ENCODE measurements at places on chromosomes 6 and 20.

DNA sequence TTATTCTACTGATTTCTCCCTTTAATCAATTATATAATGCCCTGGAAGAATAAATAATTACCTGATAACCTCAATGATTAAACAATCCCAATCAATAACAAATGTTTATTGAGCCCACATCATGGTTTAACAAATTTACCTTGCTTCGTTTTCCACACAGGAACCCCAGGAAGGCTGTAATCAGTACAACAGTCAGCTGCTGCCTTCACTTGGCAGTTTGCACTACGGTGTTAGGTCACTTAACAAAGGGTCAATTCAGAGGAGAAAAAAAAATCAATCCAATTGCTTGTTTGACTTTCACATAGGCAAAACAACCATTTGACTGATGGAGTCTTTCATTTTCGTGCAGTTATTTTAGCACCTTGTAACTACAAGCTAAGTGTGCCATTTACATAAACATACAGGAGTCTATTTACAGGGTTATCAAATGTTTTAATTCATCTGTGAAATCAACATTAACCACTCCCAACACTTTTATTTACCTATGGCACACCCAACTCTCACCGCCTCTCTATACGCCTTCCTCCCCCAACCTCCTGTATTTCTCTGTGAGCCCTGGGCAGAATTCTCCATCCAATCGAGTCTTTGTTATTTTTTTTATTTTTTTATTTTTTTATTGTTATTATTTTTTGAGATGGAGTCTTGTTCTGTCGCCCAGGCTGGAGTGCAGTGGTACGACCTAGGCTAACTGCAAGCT, 140.4 kb upstream of the TAB2 start:
- no peak for DNase-seq

DNA sequence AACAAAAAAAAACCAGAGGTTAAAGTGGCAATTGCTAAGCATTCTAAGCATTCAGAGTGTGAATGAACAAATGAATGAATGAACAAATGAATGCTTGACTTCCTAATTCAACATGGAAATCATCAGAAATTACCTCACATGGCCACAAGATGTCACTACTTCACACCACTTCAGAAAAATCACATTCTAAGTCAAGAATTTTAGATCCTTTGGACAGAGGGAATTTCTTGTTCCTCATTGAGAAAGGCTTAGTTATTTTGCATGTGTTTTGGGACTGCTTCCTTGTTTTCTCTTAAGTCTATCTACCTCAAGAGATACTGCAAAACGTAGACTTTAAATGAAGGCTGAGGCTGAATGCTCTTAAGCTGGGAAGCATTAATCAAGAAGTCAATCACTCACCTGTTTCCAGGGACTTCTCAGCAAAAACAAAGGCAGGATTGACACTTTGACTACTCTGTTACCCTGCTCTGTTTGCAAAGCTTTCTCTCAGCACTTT, 120.2 kb downstream of the MBOAT1 start:
- DNase-seq: peak; percentile 70

- DNase-seq: no peak
Observed at GRCh38 chr6:15768999-15769398, 106.2 kb upstream of the DTNBP1 start.

DNA sequence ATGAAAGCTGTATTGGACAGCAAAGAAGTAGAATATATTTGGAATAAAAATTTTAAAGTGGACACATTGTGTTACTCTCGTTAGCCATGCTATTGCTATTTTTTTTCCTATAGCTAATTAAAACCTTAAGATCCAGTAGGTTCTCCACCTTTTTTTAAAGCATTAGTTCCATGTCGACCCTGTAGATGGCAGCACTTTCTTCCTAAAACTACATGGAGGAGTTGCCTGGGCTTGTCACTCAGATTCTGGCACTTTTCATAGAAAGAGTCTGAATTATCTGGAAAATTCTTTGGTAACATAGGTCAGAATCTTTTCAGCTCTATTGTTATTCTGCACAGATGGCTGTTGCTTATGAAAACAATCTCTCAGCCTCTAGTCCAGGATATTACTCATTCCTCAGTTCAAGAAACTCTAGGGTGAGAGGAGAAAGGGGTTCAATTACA, 42.0 kb upstream of the ESR1 start:
- peak; percentile 75 for DNase-seq

DNA sequence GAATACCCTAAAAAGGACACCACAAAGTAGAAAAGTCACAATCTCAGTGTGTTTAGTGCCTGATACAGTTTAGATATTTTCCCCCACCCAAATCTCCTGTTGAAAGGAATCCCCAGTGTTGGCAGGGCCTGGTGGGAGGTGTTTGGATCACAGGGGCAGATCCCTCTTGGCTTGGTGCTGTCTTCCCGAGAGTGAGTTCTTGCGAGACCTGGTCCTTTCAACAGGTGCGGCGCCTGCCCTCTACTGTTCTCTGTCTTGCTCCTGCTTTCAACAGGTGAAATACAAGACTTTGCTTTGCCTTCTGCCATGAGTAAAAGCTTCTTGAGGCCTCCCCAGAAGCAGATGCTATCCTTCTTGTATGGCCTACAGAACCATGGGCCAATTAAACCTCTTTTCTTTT, 534.3 kb upstream of the NRSN1 start:
- DNase-seq: no peak

GRCh38 chr20:50470264-50470858, 39.8 kb upstream of the PTPN1 start:
- DNase-seq: no peak

DNA sequence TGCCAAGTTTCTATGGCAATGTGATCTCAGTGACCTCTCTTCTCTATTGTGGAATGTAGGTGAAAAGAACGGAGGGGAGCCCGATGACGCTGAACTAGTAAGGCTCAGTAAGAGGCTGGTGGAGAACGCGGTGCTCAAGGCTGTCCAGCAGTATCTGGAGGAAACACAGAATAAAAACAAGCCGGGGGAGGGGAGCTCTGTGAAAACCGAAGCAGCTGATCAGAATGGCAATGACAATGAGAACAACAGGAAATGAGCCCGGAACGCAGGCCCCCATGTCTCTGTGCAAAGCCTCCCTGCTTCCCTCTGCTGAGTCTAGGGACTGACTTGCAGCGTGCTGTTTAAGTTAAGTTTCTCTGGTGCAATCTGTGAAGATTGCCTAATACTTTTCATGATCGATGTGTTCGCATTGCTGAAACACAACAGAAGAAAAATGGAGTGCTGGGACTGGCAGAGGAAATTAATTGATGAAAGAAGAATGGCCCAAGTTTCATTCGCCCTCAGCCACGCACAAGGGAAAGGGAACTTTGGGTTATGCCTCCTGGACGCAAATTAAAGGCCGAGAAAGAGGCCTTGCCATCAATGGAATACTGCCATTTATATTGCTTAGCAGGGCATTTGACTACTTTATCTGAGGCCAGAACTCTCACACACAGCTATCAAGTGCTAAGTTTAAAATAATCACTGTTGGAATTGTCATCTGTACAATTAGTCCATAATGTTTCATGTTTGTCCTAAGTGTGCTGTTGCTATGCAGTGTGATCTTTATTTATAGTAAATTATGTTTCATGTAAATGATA, 146.4 kb downstream of the AKAP7 start:
- no peak for DNase-seq

DNA sequence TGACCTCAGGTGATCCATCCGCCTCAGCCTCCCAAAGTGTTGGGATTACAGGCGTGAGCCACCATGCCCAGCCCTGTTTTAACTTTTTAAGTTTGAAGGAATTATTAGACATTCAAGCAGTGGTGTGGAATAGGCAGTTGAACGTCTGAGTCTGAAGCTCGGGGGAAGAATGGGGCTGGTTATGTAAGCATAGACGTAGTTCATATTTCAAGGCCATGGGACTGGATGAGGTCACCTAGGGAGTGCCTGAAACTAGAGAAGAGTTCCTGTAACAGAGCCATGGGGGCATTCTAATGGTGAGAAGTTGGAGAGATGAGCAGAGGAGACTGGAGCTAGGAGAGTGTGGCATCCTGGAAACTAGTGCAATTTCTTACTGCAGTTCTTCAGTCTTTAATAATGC, 6.4 kb downstream of the CDKAL1 start:
- DNase-seq: no peak

DNA sequence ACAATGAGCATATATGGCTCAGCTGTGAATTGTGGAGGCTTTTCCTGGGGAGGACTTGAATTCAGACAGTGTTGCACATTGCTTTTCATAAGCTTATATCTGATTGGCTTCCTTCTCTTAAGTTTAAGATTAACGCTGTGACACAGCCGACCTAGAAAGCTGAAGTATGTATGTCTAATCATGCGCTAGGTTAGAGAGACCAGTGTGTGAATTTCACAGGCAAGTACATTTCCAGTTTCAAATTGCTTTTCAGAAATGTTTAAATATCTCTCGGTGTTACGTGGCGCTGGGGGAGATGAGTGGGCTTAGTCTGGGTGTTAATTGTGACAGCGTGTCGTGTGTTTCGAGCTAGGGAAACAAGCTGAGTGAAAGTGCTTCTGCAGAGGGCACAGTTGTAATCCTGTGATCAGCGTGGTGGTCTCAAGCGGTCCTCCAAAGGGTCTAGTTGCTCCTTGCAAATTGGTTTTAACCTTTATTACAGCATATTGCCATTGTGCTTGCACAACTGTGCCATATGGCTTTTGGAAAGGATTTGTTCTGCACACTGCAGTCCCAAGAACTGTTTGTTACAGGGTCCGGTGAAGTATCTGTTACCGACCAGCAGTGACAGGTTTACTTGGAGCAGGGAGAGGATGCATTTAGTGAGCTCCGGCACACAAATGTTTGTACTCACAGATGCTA, 166.6 kb downstream of the SASH1 start:
- DNase-seq: peak; percentile 61

DNA sequence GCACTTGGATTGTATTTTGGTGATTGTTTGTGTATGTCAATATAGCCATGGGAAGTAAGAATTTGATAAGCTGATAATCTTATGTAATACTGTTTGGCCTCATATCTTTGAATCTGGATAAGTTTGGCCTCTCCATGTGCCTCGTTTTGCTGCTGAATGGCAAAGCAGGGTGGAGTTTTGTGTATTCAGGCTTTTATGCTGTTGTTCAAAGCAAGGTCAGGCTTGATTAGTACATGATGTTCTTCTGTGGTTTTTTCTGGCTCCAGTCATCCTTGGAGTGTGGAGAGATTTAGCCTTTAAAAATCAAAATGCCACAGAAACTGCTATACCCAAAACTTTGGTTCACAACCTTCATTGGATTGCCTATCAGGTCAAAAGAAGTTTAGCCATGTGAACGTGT, 728.9 kb upstream of the GJE1 start:
- DNase-seq: no peak

DNA sequence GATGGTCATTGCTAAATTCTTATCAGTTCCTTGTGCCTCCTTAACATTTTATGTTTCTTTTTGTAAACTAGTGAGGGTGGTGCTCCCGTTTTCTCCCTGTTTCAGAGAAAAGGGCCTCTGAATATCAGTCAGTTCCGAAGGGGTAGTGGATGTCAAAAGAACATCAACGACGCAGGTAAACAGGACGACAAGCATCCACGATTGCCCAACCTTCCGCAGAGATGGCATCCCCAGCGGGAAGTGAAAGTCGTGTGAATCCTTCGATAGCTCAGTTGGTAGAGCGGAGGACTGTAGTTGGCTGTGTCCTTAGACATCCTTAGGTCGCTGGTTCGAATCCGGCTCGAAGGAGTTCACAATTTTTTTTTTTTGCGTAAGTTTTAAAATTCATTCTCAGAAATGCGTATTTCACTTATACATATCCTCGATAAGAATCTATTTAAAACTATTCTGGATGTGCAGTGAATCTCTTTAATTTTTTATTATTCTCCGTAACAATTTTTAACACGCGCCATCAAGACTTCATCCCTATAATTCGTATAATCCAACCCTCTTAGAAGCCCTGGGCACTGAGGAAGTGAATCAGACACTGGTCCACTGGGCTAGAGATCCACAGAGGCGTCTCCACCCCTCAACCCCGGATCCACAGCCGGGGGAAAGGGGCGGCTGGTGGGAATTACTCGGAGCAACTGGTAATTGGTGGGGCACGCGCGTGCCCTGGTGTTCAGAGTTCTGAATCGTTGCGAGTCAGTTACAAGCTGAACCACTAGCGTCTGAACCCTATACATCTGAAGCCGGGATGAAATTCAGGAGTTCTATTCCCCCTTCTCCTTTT, 27.9 kb upstream of the ABT1 start:
- DNase-seq: peak; percentile 95

- no peak for DNase-seq
Observed at GRCh38 chr6:351011-351866, 40.3 kb upstream of the IRF4 start.

- DNase-seq: no peak
Observed at GRCh38 chr20:14561741-14562221, 224.4 kb upstream of the FLRT3 start.

GRCh38 chr6:40723967-40724366, 136.8 kb upstream of the LRFN2 start:
- DNase-seq: no peak

DNA sequence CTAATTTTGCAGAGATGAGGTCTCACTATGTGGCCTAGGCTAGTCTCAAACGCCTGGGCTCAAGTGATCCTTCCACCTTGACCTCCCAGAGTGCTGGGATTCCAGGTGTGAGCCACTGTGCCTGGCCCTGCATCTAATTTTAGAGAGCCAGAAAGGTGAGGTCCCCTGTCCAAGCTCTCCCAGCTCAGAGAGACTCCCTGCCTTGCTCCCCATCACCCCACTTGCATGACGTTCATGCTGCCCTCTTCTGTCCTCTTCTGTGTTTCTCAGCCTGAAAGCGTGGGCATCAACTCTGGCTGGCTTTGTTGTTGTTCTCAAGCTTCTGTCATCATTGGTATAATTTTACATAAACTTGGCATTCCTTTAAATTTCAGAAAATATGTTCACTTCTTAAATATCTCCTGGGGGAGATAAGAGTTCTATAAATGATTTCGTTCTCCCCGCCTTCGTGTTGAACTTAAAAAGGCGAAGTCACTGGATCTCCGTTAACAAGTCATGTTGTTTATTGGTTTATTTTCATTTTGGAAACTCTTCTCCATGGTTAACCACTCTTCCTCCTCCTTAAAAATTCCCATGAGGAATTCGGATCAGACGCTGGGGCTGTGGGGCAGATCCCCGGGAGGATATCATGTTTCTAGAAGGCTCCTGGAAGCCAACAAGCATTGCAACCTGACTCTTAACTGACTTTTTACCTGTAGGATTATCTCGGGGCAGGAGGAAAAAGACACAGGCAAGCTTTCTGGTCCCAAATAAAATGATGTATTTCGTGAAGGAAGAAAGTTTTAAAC, 13.2 kb upstream of the PARD6B start:
- no peak for DNase-seq

GRCh38 chr6:6543181-6543879, 45.2 kb upstream of the LY86 start:
- DNase-seq: no peak

- no peak for DNase-seq
Observed at GRCh38 chr6:44820321-44820720, 432.8 kb downstream of the CDC5L start.

GRCh38 chr6:154592199-154592860, 81.8 kb upstream of the CNKSR3 start:
- DNase-seq: peak; percentile 15

GRCh38 chr6:160238278-160238711, 20.3 kb downstream of the SLC22A2 start:
- DNase-seq: no peak

GRCh38 chr6:157443066-157443800, 62.2 kb downstream of the ZDHHC14 start:
- no peak for DNase-seq

- no peak for DNase-seq
Observed at GRCh38 chr6:89547281-89547680, 91.3 kb downstream of the LYRM2 start.
